ENCODE measurements at places on chromosomes 6 and 20.

DNA sequence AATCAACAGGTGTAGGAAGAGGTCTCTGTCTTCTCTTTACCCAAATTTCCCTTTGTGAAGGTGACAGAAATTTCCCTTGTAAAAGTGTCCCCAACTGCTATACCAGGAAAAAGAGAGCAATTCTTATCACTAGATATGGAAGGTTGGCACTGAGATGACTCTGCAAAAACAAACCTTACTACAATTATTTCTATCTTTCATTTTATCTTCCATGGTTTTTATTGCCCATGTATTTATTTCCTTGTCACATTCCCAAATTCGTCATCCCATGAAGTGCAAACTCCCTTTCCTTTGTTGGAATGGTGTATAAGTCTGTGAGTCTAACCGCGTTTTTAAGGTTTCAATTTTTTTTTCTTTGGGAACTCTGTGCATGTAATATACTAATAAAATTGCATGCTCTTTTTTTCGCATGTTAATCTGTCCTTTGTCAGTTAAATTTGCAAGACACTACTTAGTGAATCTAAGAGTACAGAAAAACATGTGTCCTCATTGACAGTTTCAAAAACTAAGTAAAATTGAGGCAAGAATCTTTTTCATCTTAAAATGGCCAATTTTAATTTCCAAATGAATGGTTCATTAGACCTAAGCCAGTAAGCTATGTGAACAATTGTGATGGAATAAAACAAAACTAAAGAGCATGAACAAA lies 35.4 kb upstream of the HFE start:
- DNase-seq = no peak

DNA sequence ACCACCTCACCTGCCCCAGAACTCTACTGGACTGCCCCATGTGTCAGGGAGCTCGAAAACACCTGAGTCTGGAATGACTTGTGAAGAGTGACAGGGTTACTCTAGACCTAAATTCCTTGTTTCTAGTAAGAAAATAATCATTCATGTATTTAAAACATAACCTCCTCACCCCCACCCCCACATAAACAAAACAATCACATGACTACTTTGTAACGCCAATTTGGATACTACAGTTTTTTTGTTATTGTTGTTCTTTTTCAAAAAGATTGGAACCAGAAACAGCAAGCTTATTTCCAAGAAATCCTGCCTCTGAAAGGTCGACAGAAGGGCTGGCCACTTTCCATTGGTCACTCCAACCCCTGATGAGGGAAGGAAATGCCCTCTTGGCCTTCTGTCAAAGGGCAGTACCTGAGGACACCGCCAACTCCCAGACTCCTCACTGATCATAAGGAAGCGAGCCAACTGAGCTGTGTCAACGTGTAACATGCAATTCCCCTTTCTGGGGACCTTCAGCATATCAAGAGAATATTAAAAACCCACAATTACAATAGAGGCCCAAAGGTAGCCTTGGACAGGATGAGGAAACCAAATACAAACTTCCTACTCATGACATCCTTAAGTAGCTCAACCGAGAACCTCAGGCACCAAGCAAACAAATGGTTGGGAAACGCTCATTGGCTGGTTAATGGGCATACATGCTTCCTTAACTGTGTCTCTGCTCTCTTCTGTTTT lies 2.6 kb downstream of the MCUR1 start:
- DNase-seq = no peak

GRCh38 chr20:59611286-59611685 lies 6.9 kb downstream of the PHACTR3 start:
- DNase-seq = no peak

- DNase-seq = no peak
These were observed 2.1 kb downstream of the GFOD1 start for GRCh38 chr6:13485303-13485702.

DNA sequence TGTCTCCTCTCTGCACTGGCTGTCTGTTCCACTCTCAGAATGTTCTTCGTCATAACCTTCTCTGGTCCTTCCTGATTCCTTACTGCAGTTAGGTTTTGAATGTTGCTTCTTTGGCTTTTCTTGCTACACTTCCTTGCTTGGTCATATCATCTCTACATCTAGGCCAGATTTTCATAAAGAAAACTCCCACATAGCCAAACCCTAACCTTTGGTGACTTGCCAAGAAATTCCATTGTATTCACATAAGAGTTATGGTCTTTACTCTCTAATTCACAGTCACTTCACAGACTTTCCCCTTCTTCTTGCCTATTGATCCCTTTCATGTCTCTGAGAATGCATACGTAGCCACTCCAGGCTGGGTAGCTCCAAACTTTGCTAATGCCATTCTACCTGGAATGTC lies 41.9 kb upstream of the SIM1 start:
- DNase-seq = no peak
